ENCODE measurements at places on chromosomes 4 and X.
A peak's percentile ranks its signal among the peaks of the same experiment; 100 is the strongest.

- DNase-seq = no peak
Measured at GRCh38 chrX:50049228-50049627, 126.8 kb downstream of the CLCN5 start.

GRCh38 chr4:145773581-145774234, 93.8 kb downstream of the C4orf51 start:
- DNase-seq = no peak

GRCh38 chrX:13203271-13203670, 116.6 kb downstream of the ATXN3L start:
- no peak for DNase-seq

- no peak for DNase-seq
Measured at GRCh38 chrX:136228839-136229207, 22.4 kb downstream of the MAP7D3 start.

- no peak for DNase-seq
Measured at GRCh38 chr4:144655491-144655890, 9.5 kb downstream of the HHIP start.

GRCh38 chr4:149896432-149896831, 80.8 kb upstream of the IQCM start:
- DNase-seq = no peak

GRCh38 chr4:74117024-74117534, 18.1 kb upstream of the CXCL2 start:
- no peak for DNase-seq

DNA sequence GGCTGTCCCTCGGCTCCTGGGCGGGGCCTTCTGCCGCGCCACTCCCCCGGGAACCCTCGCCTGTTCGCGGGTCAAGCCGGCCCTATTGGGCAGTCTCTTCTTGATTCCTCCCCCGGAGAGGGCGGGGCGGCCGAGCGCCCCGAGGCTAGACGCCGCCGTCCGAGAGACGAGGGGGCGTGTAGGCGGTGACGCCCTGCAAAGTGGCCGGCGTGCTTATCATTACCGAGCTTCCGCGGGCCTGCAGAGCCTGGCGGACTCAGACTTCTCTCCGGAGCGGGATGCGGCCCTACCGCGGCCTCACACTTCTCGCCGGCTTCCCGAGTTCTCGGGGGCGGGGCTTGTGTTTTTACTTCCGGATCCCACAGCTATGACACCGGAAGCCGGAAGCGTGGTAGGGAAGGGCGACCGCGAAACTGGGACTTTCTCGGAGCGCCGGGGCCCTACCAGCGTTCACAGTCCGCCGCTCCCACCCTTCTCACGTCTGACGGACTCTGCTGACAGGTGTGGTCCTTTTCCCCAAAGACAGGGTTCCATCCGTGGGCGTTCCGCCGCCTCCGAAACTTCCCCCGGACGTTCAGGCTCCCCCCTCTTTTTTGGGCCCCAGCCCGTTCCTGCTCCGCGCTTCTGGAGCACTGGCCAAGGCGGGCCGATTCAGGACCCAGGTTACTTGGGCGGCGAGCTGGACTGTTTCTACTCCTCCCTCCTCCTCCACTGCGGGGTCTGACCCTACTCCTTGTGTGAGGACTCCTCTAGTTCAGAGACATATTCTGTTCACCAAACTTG, at the start of gene IKBKG:
Gene IKBKG (plus strand): TSS at position 376 of the 783 bp plus-strand sequence. CDS start 4,383 bp downstream, outside the sequence.
- peak; percentile 77 for DNase-seq

DNA sequence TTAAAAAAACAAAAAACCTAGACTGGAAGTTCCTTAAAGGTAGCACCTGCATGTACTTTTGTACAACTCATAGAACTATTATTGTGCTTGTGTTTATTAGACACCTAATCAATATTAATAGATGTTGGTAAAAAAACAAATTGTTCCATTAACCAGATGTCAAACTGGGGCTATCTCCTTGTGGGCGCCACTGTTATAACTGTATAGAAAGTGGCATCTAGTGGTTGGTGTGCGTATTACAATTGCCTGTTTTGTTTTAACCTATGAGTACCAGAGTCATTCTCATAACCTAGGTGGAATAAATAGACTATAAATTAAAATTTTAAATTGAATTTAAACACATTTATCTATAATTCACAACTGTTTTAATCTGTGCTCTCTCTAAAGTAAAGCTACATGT, 97.4 kb downstream of the COL4A5 start:
- DNase-seq = peak; percentile 31

DNA sequence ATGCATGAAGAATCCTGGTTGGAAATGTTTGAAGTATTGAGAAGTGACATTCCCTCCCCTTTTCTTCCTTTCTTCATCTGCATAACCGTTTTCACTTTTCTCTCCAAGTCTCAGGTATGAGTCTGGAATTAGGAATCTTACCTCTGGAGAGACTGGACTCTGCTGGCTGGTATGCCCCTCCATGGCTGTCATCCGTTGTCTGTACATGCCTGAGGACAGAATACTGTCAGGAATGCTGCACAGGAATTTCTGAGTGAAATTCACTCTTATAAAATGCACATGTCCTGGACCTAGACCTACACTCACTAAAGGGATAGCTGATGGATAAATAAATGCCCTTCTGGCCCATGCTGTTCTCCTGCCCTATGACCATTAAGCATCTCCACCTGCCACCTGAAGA, 179.5 kb downstream of the MSN start:
- DNase-seq = no peak

- DNase-seq = no peak
Measured at GRCh38 chr4:86831262-86832130, 17.7 kb downstream of the SLC10A6 start.

DNA sequence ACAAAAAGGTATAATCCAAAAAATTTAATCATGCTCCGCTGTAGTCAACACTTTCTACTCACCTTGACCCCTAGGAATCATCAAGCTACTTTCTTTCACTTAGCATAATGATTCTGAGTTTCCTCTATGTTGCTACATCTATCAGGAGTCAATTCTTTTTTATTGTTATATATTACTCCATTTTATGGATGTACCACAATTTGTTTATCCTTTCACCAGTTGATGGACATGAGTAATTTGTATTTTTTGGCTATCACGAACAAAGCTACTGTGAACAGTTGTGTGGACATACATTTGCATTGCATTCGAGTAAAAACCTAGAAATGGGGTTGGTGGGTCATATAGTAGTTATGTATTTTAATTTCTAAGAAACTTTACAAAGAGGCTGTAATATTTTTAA, 102.9 kb downstream of the PRSS12 start:
- DNase-seq = no peak

DNA sequence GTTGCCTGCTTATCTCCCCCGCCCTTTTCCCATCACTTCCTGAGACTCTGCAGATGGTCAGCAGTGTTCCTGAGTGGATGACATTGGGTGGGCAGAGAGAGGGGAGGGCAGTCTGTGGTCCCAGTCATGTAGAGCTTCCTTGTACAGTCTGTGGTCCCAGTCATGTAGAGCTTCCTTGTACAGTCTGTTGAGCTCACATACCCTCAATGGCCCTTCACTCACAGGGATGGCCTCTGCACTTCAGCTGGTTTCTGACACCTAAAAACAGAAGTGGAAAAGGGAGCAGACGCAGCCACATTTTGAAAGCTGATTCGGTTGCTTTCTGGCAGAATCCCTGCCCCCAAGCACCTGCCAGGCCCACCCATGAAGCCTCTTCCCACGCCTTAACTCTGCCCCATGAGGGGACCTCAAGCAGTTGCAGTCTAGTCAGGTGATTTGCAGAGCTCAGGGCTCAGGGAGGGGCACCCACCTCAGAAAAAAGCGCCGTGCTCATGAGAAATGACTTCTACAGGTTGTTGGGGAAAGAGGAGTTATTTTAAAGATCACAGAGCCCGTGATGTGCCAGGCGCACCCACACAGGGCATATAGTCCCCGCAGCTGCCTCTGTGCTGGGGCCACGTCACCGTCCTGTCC, 3.6 kb upstream of the TMEM271 start:
- no peak for DNase-seq

DNA sequence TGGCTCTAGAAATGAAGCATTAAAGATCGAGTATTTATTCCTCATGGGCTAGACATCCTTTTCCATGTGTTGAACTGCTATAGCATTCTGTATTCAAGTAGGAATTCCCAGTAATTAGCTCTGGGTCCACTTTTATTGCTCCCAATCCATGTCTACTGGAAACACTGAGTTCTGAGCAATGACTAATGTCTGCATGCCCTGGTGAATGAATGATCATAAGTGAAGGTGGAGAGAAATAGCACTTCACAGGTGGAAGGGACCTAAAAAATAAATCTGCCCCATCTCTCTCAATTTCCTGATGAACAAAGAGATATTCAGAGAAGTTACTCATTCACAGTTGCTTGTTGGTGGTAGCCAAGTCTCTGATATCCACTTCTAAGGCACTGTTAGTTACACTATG, 34.6 kb upstream of the CXCL8 start:
- no peak for DNase-seq

- DNase-seq = no peak
Measured at GRCh38 chr4:122814426-122814825, 12.2 kb upstream of the FGF2 start.

GRCh38 chr4:95431678-95432077, 117.1 kb downstream of the UNC5C start:
- DNase-seq = no peak

- peak; percentile 52 for DNase-seq
Measured at GRCh38 chr4:7461230-7461629, 26.5 kb upstream of the PSAPL1 start.

- no peak for DNase-seq
Measured at GRCh38 chrX:9132036-9132638, 98.2 kb upstream of the FAM9B start.

DNA sequence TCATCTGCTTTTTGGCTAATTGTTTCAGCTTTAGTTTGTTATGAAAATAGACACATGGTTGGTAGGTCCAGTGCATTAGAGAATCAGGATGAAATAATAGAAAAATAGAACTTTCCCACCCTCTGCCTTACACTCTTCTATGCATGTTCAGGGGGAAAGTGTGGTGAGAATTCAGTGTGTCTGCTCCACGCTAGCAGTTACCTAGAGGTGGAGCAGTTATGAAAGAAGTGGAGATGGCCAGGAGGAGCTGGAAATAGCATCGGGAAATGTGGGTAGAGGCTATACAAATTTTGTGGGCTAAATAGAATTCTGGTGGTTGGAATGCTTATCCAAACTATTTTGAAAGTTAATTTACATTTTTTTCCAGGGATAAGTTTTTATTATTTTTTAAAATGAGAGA, 91.4 kb upstream of the MAD2L1 start:
- DNase-seq = no peak

- no peak for DNase-seq
Measured at GRCh38 chrX:85052205-85052604, 48.5 kb downstream of the APOOL start.

GRCh38 chr4:115190529-115190928, 77.1 kb upstream of the NDST4 start:
- DNase-seq = no peak

- DNase-seq = no peak
Measured at GRCh38 chrX:114075073-114075673, 508.7 kb upstream of the HTR2C start.

GRCh38 chrX:4764888-4765287, 1051.4 kb upstream of the PRKX start:
- DNase-seq = no peak

DNA sequence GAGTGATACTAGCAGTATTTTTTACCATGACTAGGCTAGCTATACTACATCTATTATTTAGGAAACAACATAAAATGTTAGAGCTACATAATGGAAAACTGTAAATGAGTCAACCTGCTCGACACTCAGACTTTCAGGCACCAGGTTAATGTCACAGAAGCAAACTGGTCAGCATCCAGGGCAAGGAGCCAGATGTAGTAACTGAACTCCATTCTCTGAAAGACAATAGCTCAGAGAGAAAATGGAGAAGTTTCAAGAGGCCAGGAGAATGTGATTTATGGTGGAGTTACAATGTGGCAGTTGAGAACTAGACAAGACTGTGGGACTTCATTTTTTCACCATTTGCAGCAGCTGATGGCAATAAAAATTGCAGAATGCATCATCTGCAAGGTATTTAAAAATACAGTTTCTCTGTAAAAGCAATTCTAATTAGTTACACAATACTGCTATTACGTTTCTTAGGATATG, 342.7 kb upstream of the PABPC4L start:
- no peak for DNase-seq

GRCh38 chrX:72243472-72243871, 4.6 kb upstream of the ERCC6L start:
- DNase-seq = no peak

- DNase-seq = no peak
Measured at GRCh38 chr4:39591290-39591689, 47.4 kb downstream of the SMIM14 start.

DNA sequence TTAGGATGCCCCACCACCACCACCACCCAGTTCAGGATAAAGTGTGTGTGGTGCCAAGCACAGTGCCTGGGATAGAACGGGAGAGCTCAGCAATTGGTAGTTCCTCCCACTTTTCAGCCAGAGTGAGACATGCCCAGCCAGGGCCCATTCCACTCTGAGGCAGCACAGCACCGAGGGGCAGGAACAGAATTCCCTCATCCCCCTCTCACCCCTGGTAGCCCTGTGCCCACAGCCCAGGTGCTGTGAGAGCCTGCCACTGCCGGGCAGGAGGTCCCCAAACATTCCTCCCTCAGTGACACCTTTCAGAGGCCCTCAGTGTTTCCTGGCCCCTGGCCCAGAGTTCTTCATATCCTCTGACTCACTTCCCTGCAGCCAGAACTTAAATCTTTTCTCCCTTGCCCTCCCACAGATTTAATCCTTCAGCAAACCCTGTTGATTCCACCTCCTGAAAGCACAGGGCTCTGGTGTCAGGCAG, 8.1 kb downstream of the RIPPLY1 start:
- no peak for DNase-seq

- DNase-seq = no peak
Measured at GRCh38 chr4:182449186-182449929, 206.2 kb downstream of the TENM3 start.

GRCh38 chr4:14069886-14070285, 442.4 kb upstream of the BOD1L1 start:
- no peak for DNase-seq

DNA sequence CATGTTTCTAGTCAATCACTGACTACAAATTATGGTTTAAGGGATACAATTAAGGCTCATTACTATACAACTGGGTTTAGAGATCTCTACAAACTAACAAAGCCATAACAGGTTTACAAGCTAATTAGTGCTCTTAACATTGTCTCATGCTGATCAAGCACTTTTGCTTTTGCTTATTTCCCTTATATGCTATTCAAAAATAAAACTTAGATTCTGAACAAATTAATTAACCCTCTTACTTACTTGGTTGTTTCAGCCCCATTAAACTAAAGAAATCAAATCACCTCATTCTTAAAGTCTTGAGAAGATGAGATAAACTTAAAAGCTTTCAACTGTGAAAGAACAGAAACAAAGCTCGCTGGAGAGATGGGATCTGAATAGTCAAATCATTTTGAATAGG, 2024.5 kb upstream of the ADGRL3 start:
- DNase-seq = no peak

DNA sequence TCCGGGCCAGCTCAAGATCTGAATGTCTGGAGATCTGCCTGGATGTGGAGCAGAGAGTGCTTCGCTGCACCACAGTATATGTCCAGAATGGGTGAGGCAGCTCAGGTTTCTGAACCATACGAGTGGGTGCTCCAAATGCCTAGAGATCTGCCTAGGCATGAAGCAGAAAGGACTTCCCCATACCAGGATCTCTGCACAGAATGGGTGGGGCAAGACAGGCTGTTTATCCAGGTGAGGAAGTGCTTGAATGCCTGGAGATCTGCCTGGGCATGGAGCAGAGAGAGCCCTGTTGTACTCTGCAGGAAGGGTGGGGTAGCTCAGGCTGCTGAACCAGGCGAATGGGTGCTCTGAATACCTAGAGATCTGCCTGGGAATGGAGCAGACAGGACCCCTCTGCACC, 45.4 kb upstream of the MAGEC2 start:
- no peak for DNase-seq

- DNase-seq = no peak
Measured at GRCh38 chr4:182847576-182848450, 69.4 kb downstream of the DCTD start.
